Stimulated activated CD4-positive, alpha-beta T cell treated with anti-CD3 and anti-CD28 coated beads, TNF-alpha, amount 100 ng/mL, for 48 hours (primary cell): ENCODE measurements at places on chromosomes 6 and 20.

- no peak for DNase-seq
Observed at GRCh38 chr6:154567695-154568220, 57.3 kb upstream of the CNKSR3 start.

- DNase-seq: no peak
Observed at GRCh38 chr6:109093732-109094415, 772 bp downstream of the SESN1 start.

DNA sequence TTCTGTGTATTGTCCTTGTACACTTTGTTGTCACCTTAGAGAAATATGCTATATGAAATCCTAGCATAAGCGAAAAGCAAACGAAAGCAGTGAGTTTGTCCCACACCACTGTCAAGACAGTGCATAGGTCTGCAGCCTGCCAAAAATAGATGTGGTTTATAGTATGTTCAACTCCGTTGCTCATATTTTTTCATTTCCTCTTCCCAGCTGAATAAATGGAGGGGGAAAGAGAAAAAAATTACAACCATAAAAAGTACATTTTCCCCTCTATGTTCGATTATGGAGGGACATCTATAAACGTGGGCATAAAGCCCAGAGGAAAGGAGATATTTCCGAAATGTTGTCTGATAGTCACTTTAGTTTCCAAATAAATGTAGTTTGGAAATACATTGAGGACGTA, 25.8 kb downstream of the PRL start:
- no peak for DNase-seq

- DNase-seq: no peak
Observed at GRCh38 chr6:165245287-165245686, 64.1 kb downstream of the C6orf118 start.

- no peak for DNase-seq
Observed at GRCh38 chr6:99604166-99605073, 2.2 kb upstream of the PRDM13 start.

DNA sequence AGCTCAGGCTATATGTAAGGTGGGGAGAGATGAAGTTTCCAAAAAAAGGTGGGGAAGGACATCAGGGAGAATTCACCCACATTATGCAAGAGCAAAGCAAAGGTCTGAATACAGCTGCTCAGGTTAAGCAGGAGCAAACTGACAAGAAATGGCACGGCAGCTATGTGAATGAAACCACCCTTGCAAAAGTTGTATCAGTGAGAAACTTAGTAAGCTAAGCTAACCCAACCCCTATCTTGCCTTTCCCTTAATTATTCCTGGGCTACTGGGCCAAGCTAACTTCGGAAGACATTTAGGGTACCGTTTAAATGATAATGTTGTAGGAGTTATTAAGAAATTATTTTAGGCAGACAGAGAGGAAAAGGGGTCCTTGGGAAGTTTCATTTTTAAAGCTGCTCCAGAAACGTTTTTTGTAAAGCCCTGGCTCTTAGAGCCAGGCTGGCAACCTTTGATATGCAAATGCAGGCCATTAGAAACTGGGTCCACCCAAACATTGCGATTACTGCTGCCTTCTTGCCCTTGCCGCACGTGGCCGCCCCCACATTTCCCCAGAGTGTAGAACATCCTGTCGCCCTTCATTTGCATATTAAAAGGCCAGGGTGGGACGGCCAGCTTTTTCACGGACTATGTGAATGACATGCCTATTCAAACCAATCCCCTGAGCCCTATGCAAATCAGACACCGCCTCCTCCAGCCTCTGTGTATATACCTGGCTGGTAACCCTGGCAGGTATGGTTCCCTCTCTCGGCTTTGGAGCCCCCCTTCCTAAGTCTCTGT, 60.5 kb upstream of the SAMD5 start:
- no peak for DNase-seq

GRCh38 chr20:18973529-18974173, 160.1 kb downstream of the SCP2D1 start:
- no peak for DNase-seq

DNA sequence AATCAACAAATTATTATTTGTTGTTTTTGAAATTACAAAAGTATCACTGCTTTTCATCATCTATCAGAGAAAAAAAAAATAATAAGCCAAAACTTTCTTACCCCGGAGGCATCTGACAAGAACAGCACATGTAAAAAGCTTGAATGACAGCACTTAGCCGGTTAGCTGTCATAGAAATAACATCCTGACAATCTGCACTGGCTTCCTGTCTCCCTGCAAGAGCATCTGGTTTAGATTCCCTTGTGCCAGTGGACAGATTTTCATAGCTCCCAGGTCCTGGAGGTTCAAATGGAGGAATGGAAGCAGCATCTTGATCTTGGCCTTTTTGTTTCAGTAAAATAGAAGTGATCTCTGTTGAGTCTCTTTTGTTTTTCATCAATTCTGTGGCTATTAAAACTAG, 74.8 kb downstream of the HACE1 start:
- DNase-seq: no peak

DNA sequence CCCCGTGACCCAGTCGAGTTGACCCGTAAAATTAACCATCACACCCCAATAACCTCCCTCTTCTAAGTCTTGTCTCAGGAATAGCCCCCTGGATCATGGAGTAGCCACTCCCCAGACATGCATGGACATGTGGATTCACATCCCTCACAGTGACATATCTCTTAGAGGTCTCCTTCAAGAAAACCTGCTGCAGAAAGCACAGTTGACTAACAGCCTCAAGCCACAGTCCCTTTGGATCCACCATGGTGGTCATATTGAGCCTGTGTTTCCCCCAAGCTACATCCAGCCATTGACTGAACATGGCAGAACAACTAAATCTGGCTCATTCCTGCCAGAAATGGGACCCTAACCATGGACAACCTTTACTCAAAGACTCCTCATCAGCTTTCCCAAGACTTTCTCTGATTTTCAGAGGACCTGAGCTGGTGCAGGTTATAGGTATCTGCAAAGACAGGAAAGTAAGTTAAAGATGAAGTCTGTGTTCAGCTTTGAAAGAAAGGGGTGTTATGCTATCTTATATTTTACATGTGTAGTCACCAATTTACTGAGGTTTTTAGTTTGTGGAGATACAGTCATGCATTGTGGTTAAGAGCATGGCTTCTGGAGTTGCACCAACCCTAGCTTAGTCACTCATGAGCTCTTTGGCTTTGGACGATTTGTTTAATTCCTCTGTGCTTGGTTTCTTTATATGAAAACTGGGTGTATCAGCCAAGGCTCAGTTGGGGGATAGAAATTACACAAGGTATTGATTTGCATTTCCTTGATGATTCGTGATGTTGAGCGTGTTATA, 219.1 kb downstream of the MYLK4 start:
- DNase-seq: no peak

GRCh38 chr6:17994019-17994418, 6.6 kb upstream of the KIF13A start:
- no peak for DNase-seq

DNA sequence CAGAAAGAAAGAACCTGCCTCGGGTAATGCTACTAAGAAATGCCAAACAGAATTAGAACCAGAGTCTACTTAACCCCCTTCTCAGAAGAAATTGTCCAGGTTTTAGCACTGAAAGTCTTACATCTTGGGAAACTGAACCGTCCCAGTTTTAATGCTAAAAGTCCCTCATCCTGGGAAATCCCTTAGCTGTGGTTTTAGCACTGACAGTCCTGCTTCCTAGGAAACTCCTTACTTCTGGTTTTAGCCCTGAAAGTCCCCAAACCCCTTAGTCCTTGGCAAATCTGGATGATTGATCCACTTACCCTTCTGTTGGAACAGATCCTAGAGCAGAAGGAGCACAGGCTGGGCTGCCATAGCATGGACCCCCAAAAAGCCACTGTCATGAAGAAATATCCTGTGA, 4.8 kb upstream of the TMEM14A start:
- DNase-seq: no peak

DNA sequence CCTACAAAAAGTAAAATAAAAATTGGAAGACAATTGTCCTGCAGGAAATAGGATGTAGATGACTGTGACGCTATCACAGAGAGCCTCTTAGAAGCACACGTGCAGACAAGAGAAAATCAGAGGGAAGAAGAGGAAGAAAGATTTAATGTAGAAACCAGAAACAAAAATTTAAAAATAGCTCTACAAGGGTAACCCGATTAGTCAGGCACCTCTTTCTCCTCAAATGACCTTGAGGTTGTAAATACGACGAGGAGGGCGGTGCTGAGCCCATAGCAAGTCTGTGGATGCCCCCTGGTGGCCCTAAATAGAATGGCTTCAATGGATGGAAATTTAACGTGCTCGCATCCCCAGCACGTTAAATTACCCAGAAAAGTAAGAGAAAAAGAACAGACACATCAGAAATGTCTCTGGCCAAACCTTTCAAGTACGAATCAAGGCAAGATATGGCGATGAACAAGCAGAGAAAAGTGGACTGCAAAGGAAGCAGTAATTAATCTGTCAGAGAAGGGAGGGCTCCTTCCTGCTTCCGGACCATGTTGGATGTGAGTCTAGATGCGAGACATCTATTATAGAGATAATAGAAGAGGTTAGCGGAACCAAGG, 4.2 kb upstream of the PRPH2 start:
- peak; percentile 55 for DNase-seq

DNA sequence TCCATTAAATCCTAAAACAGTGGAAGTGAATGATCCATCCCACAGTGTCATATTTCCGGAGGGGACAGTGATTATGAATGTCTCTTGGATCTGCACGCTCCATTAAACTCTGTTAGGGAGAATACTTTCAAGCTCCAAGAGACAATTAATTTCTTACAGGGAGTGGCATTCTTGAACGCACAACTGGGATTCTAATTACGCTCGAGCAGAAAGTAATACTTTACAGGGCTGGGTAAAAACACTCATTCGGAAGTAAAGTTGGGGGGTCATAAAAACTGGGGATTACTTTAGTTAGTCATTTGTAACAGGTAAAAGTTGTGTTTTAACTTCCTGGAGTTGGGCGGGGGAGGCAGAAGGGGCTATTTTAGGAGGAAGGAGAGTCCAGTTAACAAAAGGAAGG, 151.8 kb downstream of the ZFP64 start:
- DNase-seq: no peak

GRCh38 chr6:138477913-138478539, 21.3 kb downstream of the NHSL1 start:
- no peak for DNase-seq

- DNase-seq: no peak
Observed at GRCh38 chr20:34808583-34808982, 16.9 kb downstream of the NCOA6 start.

DNA sequence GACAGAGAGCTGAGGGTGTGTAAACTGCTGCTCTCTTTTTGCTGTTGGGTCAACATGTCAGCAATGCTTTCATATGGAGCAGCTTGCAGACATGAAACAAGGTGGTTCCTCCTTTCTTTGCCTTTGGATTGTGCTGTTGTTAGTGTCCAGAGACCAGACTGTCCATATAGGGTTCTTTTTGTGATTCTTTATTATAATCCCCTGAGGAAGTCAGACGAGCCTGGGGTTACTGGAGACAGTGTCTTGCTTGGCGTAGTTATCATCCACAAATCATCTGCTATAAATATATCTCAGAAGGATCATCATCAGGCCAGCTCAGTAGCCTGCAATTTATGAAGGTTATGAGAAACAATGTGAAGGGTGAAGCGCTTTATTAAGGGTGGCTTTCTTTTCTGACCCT, 2.3 kb upstream of the ADGRB3 start:
- DNase-seq: no peak

GRCh38 chr6:88349511-88349910, 183.4 kb upstream of the CNR1 start:
- DNase-seq: no peak

- DNase-seq: no peak
Observed at GRCh38 chr6:44335631-44336030, 6.8 kb upstream of the SPATS1 start.
